Activated CD4-positive, alpha-beta T cell treated with anti-CD3 and anti-CD28 coated beads, Interleukin-2, amount 10 ng/mL, durations not matched to agents 24 days and 14 days (primary cell): ENCODE measurements at places on chromosomes 2 and 18.

- no peaks in the 10 kb centered on the region for H3K27me3 ChIP-seq
- H3K4me1 ChIP-seq: no peaks in the 10 kb centered on the region
- H3K27ac ChIP-seq: no peak overlapping the region
- peak; percentile 80 for DNase-seq
These were observed 101.7 kb downstream of the AGAP1 start for GRCh38 chr2:235595422-235596010.

- no peaks in the 10 kb centered on the region for H3K27me3 ChIP-seq
- H3K36me3 ChIP-seq: no peaks in the 10 kb centered on the region
- H3K4me3 ChIP-seq: no peak overlapping the region
- no peak for DNase-seq
- no peaks in the 10 kb centered on the region for H3K4me1 ChIP-seq
These were observed 155.7 kb upstream of the RAB12 start for GRCh38 chr18:8453528-8453927.

DNA sequence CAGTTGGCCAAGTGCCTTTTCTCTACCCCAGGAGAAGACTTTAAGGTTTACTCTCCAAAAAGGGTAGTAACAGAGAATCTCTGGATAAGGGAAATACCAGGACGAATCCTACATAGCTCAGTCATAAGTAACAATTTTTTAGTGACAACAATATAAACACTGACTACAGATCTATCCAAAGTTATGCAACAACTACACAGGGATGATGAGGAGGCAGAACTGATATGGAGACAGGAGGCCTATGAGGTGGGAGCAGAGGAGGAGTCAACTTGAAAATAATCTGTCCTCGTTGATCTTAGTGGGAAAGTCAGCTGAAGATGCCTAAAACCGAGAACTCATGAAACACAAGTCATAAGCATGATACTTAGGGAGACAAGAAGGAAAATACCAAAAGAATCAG lies 40.2 kb downstream of the SLC35F5 start:
- no peak for DNase-seq
- no peak overlapping the region for H3K27ac ChIP-seq
- H3K4me1 ChIP-seq: peaks cover 3% of the 10 kb centered on the region
- H3K27me3 ChIP-seq: no peaks in the 10 kb centered on the region
- no peak overlapping the region for H3K4me3 ChIP-seq

DNA sequence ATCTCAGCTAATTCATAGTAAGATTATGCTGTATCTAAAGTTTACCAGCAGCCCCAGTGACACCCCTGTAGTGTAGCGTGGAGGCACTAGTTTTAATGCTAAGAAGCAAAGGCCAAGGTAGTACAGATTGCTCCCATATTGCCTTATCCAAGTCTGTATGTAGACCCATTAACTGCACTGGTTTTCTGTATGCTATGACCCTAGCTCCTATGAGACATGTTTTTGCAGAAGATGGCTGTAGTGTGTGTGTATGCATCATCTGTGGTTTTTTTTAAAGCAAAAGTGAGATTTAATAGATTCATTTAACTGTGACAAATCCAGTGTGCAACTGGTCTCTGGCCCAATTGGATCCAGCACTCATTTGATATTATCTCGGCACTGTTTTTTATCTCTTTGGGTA lies 86.5 kb downstream of the HAUS1 start:
- H3K4me1 ChIP-seq: peaks cover 14% of the 10 kb centered on the region
- peaks cover 8% of the 10 kb centered on the region for H3K36me3 ChIP-seq
- DNase-seq: no peak

- H3K4me3 ChIP-seq: no peak overlapping the region
- H3K27ac ChIP-seq: no peak overlapping the region
- H3K4me1 ChIP-seq: no peaks in the 10 kb centered on the region
- H3K27me3 ChIP-seq: no peaks in the 10 kb centered on the region
- no peak for DNase-seq
- H3K36me3 ChIP-seq: no peaks in the 10 kb centered on the region
These were observed 227.9 kb upstream of the COPS8 start for GRCh38 chr2:236857781-236858180.

GRCh38 chr2:27191070-27191829 lies 20.6 kb upstream of the ATRAID start:
- peak; percentile 86 for DNase-seq
- H3K4me3 ChIP-seq: no peak overlapping the region
- H3K27ac ChIP-seq: no peak overlapping the region
- H3K27me3 ChIP-seq: peaks cover 20% of the 10 kb centered on the region
- H3K36me3 ChIP-seq: no peaks in the 10 kb centered on the region
- no peaks in the 10 kb centered on the region for H3K4me1 ChIP-seq

GRCh38 chr2:72864500-72864899 lies 22.7 kb upstream of the SPR start:
- no peak overlapping the region for H3K4me3 ChIP-seq
- DNase-seq: no peak
- no peak overlapping the region for H3K27ac ChIP-seq
- peaks cover 33% of the 10 kb centered on the region for H3K27me3 ChIP-seq

DNA sequence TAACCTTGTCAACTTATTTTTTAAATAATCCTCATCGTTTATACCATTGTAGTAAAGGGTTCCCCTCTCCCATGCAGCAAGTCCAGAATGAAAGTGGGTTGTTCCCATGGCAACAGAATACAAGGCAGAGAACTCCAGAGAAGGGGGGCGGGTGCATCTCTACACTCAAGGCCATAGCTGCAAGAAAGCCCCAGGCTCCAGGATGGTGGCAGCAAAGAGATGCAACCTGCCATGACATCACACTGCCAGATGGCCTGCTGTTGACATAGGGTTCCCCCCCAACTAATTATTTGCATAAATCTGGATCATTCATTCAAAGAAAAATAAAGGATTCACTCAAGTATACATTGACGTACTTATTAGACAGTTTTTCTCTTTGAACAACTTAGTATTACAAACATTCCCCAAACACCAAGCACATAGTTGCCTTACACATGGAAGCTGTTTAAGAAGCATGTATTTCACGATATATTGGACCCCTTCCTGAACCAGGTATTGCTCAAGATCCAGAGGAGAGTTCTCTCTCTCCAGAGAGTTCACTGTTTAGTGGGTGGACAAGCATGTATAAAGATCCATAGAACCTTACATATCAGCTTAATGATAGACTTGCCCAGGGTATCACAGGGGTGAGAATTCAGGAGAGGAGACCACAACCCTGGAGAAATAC lies 87.4 kb upstream of the KLF7 start:
- H3K36me3 ChIP-seq: no peaks in the 10 kb centered on the region
- DNase-seq: no peak
- no peak overlapping the region for H3K4me3 ChIP-seq
- H3K27ac ChIP-seq: no peak overlapping the region

DNA sequence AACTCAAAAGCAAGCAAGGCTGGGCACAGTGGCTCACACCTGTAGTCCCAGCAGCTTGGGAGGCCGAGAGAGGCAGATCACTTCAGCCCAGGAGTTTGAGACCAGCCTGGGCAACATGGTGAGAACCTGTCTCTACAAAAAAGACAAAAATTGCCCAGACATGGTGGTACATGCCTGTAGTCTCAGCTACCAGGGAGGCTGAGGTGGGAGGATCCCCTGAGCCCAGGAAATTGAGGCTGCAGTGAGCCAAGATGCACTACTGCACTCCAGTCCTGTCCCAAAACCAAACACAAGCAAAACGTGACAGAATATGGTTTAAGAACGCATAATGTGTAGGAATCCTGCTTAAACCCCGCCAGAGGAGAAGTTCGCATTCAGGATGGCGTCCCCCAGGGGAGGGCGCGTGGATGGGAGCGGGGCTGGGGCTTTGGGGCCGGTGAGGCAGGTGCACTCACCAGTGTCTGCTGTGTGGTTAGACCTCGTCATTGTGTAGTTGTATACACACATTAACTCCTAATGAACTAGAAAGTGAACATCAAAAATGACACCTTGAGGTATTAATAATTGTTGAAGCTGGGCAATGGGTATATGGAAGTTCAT lies 5.4 kb downstream of the COLEC11 start:
- H3K36me3 ChIP-seq: no peaks in the 10 kb centered on the region
- H3K27me3 ChIP-seq: peaks cover 8% of the 10 kb centered on the region
- DNase-seq: no peak
- no peak overlapping the region for H3K27ac ChIP-seq

- DNase-seq: no peak
- H3K27me3 ChIP-seq: peaks cover 43% of the 10 kb centered on the region
- H3K4me3 ChIP-seq: no peak overlapping the region
- no peaks in the 10 kb centered on the region for H3K36me3 ChIP-seq
- H3K27ac ChIP-seq: no peak overlapping the region
- peaks cover 2% of the 10 kb centered on the region for H3K4me1 ChIP-seq
These were observed 12.3 kb upstream of the SMAD7 start for GRCh38 chr18:48962994-48963561.

GRCh38 chr18:48032876-48033789 lies 102.7 kb upstream of the SMAD2 start:
- no peak overlapping the region for H3K4me3 ChIP-seq
- H3K4me1 ChIP-seq: no peaks in the 10 kb centered on the region
- H3K36me3 ChIP-seq: no peaks in the 10 kb centered on the region

- H3K36me3 ChIP-seq: peaks cover 22% of the 10 kb centered on the region
- no peaks in the 10 kb centered on the region for H3K27me3 ChIP-seq
- H3K27ac ChIP-seq: peak overlapping the region; percentile 93
- peak overlapping the region; percentile 94 for H3K4me3 ChIP-seq
These were observed 558 bp downstream of the TTC39C start for GRCh38 chr18:24014986-24015638.

GRCh38 chr2:205283736-205284270 lies 398.5 kb upstream of the NRP2 start:
- H3K27me3 ChIP-seq: peaks cover 4% of the 10 kb centered on the region
- no peak for DNase-seq
- H3K27ac ChIP-seq: no peak overlapping the region
- H3K4me3 ChIP-seq: no peak overlapping the region

DNA sequence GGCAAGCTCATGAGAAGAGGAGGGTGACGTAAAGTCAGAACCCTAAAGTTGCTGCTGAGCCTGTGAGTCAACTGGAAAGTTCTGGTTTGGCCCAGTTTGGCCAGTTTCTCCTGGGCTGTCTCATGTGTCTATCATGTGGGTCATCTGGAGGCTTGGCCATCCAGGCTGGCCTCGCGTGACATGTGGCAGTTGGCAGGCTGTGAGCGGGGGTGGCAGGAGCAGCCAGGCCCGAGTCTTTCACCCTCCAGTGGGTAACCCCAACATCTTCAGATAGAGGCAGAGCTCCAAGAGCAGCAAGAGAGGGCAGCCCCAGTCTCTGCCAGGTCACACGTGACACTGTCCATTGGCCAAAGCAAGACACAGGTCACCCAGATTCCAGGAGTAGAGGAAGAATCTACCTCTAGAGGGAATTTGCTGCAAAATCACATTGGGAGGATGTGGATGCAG lies 51.5 kb downstream of the FHOD3 start:
- no peaks in the 10 kb centered on the region for H3K4me1 ChIP-seq
- H3K36me3 ChIP-seq: no peaks in the 10 kb centered on the region
- H3K27ac ChIP-seq: no peak overlapping the region
- peaks cover 5% of the 10 kb centered on the region for H3K27me3 ChIP-seq
- H3K4me3 ChIP-seq: no peak overlapping the region
- no peak for DNase-seq

GRCh38 chr2:4840791-4841190 lies 851.4 kb upstream of the SOX11 start:
- no peaks in the 10 kb centered on the region for H3K27me3 ChIP-seq
- no peak for DNase-seq
- H3K36me3 ChIP-seq: no peaks in the 10 kb centered on the region

- no peak for DNase-seq
- H3K27ac ChIP-seq: no peak overlapping the region
- H3K36me3 ChIP-seq: no peaks in the 10 kb centered on the region
These were observed 27.1 kb upstream of the FZD5 start for GRCh38 chr2:207796585-207797350.
